ENCODE measurements at places on chromosomes 7 and 10. TPM values are rescaled to one million over a fixed set of nuclear protein-coding genes. Genes with fewer than 3 reads are reported as not detected.

GRCh38 chr10:131708225-131708880 is 192.5 kb upstream of the PPP2R2D start:
- no peak for DNase-seq

- no peak for DNase-seq
These were observed 227.3 kb upstream of the SP8 start for GRCh38 chr7:21013765-21014539.

DNA sequence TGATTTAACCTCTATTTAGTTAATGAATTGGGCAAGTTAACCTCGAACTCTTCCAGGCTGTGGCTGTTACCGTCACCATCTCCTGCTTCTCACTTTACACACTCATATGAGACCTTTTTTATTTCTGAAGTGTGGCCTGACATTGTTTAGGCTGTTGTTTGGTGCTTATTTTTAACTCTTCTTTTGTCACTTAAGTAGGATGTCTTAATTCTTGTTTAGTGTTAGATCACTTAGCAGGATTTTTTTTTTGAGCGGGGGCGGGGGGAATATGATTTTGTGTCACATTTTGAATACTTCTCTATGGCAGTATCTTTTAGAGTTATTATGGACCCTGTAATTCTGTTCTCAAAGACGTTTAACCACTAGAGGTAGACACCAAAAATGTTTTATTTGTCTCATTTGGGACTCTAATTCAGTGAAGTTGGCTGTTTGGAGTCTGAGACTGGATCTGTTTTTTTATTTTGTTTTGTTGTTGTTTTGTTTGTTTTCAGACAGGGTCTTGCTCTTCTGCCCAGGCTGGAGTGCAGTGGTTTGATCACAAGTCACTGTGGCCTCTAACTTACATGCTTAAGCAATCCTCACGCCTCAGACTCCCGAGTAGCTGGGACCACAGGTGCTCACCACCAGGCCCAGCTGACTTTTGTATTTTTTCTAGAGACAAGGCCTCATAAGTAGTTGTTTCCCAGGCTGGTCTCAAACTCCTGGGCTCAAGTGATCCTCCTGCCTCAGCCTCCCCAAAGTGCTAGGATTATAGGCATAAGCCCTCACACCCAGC is 73.5 kb downstream of the CUX1 start:
- no peak for DNase-seq

Gene MBLAC1
- 1.4 TPM for total RNA-seq

Gene CPA2
- not detected for total RNA-seq

Gene RTKN2
- 16.1 TPM for total RNA-seq

Gene ZNF467
- 6.6 TPM for total RNA-seq

All from PC-9 (cell line).